NCI-H446 (cell line): ENCODE measurements at places on chromosomes 2 and 18.

- DNase-seq: no peak
Measured at GRCh38 chr2:121855510-121855909, 100.1 kb downstream of the TSN start.

DNA sequence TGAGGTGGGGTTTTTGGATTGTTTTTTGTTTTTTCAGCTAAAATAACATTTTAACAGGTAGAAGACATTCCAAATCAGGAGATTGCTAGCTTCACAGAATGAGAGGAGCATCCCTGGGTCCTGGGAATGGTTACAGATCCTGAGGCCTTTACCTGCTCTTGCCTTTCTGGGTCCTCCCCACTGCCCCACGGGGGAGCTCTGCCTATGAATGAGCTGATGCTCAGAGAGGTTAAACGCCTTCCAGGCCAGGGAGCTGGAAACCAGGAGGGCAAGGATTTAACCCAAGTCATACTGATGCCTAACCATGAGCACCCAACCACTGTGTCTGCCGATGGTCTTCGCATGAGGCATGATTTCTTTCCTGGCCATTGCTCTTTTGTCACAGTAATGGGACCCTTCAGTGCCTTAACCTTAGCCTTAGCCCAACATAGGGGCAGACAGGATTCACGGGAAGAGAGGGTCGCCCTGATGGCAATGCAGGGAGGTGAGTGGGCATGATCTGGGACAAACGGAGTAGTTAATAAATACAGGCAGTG lies 16.1 kb downstream of the MOCOS start:
- DNase-seq: no peak

DNA sequence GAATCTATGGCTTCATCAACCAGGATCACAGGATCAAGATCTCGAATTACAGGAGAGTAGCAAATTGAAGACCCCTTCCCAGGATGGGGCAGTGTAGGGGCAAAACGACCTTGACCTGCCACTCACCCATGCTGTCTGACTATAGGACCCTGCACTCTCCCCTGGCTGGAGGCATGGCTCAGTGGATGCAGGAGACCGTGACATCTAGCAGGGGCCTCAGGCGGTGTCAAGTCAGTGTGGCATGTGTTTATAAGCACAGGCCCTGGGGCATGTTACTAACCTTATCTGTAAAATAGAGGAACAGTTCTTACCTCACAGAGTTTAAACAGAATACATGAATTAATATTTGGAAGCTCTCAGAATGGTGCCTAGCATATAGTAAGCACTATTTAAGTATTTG lies 3.5 kb downstream of the HAAO start:
- no peak for DNase-seq

GRCh38 chr18:64201781-64202180 lies 52.9 kb upstream of the LINC00305 start:
- DNase-seq: no peak

- DNase-seq: no peak
Measured at GRCh38 chr2:176479961-176480360, 210.7 kb downstream of the MTX2 start.

DNA sequence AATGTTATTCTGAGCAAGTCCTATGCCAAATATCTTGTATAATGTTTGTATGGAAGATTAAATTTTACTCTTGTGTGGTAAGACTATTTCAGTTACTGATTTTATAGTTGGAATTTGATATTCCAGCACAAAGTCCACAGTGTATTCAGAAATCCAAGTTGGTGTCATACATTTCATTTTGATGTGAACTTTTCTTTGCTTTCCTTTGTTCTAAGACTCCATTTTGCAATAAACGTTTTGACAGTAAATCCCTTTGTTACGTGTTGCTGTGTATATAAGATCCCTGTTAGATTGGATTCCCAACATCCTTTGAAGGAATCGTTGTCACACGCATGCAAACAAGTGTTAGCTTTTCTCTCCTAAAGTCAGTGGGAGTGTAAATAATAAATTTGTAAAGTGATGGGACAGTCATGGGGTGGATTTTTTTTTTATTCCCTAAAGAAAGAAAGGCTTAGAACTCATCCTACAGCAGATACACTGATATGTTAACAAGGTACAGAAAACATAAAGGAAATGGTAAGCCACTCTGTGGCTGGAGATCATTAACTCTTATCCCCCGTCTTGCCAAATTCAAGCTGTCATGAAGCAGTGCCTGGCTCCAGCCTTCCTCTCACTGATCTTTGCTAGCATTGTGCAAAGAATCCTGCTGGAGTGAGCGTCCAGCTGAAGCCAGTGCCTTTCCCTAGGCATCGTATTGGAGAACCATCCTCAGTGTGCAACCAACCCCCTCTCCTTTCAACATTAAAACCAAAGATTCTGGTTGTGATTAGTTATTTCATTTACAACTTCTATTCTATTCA lies 127.6 kb upstream of the CDCA7 start:
- no peak for DNase-seq
